ENCODE measurements at places on chromosomes 6 and 20.

- no peak for DNase-seq
These were observed 28.7 kb upstream of the RPS6KA2 start for GRCh38 chr6:166655713-166656229.

DNA sequence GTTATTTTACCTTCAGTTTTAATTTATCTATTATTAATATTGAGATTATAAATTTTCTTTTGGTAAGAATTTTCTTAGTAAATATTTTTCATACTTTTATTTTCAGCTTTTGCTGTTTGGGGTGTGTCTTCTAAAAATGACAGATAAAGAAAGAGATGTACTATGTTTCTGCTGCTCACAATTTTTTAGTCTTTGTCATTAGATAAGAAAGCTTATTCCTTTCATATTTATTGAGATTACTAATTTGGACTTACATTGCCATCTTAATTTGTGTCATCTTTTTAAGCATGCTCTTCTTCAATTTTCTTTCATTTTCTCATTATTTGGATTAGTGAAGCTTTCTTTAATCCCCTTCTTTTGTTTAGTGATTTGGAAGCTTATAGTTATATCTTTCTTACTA lies 13.6 kb upstream of the PHACTR2 start:
- DNase-seq: no peak

DNA sequence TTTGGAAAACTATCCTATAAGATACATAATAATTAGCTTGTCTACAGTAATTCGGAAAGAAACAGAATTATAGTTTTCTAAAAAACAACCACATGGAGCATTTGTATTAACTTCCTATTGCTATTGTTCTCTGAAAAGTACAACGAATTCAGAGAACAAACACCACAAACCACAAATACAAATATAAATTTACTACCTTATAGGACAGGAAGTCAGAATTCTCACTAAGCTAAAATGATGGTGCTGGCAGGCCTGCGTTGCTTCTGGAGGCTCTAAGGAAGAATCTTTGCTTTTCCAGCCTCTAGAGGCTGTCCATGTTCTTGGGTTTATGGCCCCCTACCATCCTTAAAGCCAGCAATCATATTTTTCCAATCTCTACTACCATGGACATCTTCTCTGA lies 173.6 kb upstream of the TCF21 start:
- DNase-seq: no peak

DNA sequence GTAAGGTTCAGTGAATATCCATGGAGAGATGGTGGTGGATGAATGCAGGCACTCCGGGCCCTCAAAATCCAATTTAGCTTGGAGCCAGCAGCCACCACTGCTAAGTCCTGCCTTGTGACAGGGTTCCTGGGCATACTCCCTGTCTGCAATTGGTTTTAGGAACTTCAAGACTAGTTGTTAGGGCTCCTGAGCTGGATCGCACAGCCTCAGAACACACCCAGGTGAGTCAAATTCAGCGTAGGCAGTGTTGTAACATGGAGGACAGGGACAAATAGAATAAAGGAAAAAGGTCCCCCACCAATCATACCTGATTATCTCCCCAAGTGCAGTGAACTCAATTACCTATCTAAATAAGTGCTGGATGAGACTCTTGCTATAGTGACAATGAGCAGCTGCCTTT lies 74.6 kb downstream of the PERP start:
- no peak for DNase-seq

GRCh38 chr20:60035486-60035885 lies 77.3 kb downstream of the CDH26 start:
- no peak for DNase-seq

DNA sequence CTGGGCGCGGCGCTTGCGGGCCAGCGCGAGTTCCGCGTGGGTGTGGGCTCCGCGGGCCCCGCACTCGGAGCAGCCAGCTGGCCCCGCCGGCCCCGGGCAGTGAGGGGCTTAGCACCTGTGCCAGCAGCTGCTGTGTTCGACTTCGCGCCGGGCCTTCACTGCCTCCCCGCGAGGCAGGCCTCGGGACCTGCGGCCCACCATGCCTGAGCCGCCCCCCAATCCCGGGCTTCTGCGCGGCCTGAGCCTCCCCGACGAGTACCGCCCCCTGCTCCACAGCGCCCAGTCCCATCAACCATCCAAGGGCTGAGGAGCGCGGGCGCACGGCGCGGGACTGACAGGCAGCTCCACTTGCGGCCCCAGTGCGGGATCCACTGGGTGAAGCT lies 36.2 kb downstream of the RIOK1 start:
- no peak for DNase-seq

DNA sequence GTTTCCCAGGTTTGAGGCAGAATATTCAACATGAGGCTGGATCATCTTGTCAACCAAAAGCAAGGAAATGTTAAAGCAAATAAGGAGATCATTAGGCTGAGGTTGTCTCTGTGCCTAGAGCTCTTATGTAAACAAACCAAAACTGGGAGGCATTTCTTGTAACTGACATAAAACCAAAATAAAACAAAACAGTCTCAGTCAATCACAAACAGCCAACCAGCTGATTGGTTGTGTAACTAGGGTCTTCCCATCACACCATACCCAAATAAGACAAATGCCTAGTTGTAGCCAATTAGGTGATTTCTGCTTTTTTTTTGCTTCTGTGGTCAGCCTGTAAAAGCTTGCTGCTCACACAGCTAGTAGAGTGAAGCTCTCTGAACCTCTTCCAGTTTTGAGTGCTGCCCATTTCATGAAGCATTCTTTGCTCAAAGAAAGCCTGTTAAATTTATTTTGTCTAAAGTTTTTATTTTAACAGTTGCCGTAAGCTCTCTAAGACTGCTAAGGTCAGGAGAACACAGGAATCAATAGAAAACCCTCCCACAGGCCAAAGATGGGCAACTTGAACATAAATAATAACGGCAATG lies 8.9 kb upstream of the FITM2 start:
- no peak for DNase-seq

DNA sequence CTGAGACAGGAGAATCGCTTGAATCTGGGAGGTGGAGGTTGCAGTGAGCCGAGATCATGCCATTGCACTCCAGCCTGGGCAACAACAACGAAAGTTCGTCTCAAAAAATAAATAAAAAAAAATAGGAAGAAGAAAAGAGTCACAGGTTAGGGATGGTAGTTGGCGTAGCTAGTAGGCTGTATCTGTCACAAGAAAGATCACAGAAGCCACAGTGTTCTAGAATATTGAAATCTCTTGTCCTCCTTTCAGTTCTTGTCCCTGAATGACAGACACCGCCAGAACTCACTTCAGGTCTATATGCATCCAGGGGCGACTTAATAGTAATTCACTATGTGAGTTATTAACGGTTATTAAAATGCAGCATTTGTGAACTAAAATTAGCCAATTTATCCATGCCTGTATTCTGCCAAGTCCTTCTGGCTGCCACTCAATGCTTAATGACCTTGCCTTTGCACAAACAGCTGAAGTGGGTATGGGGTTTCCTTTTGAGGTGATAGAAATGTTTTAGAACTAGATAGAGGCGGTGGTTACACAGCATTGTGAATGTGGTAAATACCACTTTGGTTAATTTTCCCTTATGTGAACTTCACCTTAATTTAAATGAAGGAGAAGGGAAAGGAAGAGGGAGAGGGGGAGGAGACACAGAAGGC lies 41.3 kb upstream of the ZMYND8 start:
- no peak for DNase-seq

GRCh38 chr6:79005497-79005896 lies 72.6 kb downstream of the PHIP start:
- no peak for DNase-seq

- no peak for DNase-seq
These were observed 43.2 kb upstream of the CRISP1 start for GRCh38 chr6:49909563-49909962.

DNA sequence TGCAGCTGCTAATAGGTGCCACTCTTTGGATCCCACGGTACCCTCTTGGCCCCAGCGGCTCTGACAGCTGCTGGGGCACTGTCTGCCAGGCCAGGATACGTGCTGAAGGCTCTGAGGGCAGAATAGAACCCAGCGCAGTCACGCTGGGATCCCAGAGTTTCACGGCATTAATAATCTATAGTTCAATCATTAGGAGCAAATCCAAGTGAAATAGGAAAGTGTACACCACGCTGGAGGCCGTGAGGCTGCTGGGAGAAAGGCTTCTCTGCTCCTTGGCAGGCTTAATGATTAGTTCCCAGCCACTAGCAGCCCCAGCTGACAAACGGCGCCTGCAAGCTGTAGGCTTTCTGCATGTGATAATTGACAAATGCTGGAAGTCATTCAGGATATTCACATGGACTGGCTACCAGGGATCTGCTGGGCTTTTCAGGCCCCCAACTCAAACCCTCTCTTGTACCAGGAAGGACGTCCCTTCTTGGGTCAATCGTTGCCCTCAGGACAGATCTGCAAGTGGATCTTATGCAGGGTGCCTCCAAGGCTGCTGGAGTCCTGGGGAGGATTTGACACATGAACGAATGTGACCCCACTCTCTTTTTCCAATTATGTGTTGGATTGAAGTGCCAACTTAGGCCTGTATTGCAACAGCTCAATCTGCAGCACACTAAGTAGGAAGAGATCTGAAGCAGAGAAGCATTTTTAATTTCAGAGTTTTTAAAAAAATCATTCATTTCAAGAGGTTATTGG lies 50.1 kb upstream of the INSM1 start:
- no peak for DNase-seq

GRCh38 chr20:16608277-16608650 lies 35.0 kb upstream of the KIF16B start:
- no peak for DNase-seq

DNA sequence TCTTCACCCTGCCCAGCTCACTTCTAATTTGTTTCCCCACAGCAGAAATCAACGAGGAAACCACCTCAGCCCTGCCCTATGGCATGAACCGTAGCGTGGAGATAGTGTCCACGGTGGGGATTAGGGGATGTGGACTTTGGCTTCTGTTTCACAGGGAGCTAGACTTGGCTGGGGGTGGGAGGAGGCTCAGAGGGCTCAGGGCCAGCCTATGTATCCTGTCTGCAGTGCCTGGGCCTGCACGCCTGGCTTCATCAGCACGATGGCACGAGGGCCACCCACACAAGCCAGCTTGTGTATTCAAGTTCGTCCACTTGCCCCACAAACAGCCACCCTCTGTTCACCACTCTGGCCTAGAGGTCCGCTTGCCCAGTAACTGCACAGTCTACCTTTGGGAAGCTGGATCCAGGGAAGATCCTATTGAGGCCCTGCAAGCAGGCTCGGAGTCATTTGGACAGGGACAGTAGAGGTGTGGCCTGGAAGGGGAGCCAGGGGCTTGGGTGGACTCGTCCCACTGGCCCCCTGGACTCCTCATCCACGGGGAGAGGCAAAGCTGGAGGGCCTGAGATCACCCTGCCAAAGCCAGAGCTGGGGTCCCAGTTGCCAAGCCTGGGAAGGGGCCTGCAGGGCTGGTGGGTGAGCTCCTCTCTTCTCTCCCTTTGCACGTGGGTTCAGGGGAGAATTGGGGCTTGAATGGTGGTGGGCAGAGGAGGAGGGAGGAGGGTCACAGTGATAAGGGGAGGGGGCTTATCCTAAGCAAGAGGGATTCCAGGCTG lies 38.0 kb upstream of the FAM83D start:
- no peak for DNase-seq

DNA sequence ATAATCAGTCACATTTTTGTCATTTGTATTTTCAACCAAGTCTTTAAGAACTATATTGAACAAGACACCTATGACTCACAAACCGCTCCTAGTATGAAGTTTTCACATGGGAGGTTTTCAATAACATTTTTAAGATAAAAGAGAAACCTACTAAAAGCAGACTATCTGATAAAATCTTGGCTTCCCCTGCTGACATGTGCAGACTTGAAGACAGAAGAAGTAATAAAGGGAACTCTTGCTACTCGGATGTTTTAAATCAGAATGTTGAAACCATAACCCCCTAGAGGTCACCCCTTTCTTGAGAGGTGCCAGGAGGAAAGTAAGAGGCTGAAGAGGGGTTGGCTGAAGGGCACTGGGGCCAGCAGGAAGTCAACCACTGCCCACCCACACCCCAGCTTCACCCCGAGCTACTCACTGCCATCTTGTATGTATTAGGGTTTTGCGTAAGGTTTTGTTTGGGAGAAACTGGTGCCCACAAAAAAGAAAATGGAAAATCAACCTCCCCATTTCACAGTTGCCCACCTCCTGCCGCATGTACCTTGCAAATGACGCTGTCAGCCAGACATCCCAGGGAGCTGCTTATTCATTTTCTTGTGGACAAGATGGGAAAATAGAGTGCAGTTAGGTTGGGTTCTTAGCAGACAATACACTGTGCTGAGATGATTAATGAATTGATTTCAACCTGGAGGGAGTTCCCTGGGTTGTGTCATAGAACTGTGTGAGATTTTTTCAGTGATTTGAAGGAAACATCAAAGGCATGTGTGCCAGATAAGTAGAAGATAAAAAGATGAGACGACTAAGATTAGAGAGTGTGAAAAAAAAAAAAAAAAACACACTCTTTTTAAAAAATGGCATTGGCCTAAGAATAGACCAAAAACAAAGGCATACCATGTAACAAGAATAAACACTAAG lies 83.2 kb upstream of the TAB2 start:
- no peak for DNase-seq

DNA sequence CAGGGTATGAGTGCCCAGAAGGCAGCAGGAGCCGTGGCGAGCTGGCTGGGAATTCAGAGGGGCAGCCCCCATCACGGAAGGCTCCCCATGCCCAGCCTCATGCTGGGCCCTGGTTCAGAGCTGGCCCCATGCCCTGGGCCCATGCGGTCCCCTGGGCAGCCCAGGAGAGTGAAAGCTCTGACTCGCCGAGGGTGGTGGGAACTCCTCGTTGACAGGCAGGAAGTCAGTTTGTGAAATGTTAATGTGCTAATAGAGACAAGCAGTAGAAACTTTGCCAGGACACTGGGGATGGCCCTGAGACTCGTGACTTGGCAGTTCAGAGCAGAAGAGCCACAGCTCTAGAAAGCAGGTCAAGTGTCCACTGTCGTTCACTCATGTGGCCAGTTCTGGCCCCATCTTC lies 353.0 kb downstream of the TAF4 start:
- DNase-seq: no peak

DNA sequence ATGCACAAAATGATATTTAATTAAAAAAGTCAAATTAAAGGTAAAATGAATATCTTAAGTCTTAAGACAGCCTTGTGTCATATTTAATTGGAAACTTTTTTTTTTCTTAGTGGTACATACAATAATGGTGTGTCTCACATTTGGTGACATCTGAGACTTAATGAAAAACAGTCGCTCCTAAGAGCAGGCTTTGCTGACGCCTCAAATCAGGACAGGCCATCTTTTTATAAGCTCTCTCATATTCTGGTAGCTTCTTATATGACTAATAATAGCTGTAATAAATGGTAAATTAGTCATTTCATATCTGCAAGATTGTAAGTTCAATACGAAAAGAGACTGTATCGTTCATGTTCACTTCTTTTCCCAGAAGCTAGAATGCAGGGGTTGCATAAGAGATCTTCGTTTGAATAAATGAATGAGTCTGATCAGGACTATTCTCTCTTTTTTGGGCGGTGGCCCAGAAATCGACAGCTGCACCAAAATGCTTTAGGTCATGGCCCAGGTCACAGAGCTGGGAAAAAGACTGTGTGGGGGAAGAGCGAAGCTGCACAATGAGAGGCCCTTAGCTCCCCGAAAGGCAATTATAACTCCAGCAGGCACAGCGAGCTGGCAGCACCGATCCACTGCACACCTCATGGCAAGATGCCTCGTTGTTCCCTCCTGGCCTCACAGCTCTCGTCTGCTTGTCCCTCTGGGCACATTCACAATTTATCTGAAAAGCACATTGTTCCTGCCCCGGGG lies 69.4 kb downstream of the NRN1 start:
- DNase-seq: no peak

All from SHP77 (cell line).